ENCODE measurements at places on chromosomes 12 and 14. TPM values are rescaled to one million over a fixed set of nuclear protein-coding genes. Genes with fewer than 3 reads are reported as not detected.

- peak; percentile 54 for DNase-seq
These were observed 3.4 kb downstream of the CDK2AP1 start for GRCh38 chr12:123267991-123268843.

DNA sequence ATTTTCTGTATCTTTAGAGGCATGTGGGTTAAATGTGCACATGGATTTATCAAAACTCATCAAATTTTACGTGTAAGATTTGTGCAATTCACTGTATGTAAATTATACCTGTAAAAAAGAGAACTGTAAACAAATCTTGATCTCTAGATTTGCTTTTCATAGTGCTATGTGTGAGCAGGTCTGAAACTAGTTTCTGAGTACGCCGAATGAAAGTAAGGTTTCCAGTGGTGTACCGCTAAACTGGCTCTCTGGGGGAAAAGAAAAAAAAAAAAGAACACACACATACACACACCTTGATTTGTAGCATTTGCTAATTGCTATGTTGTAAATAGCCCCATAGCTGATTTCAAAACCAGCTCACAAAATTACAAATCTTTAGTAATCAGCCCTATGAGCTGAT lies 8.6 kb upstream of the SLC41A2 start:
- no peak for DNase-seq

DNA sequence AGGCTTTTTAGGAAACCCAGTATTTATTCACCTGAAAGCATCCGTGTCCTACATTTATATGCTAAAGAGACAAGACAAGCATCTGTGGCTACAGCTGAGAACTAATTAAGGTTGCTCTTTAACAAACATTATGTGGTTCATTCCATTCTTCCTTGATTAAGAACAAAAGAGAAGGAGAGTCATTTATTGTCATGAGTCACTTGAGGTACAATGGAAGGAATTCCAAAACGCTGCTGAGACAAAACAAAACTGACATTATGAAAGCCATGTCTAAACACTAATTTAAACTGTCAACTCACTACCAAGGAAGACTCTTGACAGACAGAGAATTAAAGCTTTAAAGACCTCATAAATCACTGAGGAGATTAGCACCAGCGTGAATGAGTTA lies 214.4 kb downstream of the BMP4 start:
- DNase-seq, result no peak

DNA sequence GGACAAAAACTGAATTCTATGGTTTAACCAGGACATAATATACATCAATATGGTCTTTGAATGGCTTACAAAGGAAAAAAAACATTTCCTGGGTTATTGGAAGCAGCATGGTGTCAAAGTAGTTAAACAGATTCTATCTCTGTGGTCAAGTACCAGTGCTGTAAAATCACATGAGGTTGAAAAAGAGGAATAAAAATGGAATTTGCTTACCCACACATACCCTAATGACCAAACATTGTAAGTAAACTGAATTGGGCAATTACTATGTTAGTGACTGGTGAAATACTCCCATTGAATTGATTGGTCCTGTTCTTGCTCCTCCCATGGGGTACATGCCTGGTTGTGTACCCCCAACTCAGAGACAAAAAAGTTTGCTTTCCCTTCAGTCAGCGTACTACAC lies 19.6 kb downstream of the IFNG start:
- DNase-seq, result no peak

GRCh38 chr12:50111395-50111692 lies 692 bp upstream of the COX14 start:
- DNase-seq, result no peak

GRCh38 chr12:70756791-70757190 lies 119.6 kb upstream of the PTPRB start:
- no peak for DNase-seq

DNA sequence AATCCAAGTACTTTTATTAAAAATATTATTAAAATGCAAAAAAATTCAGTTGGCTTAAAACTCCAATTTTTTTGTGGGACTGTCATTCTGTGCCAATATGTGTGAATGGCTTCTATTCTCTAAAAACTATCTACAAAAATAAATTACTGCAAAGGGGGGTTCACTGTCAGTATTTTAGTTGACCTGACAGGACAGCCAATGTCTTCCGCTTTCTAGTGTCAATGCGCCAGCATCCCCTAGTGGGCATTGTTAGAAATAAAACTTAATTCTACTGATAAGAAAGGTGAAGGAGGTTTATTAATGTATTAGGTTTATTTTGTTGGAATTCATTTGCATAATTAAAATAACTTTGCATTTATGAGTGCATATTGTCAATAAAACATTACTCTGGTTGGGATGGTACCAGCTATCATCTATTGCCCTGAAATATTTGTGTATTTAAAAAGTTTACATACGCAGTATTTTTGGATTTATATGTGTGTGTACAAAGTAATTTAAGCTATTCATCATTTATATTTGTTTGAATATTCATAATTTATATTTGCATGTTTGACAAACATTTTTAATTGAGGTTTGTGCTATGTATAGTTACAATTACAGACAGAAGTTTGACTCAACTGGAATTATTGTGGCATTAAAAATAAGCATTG lies 527.2 kb downstream of the FLRT2 start:
- no peak for DNase-seq

- no peak for DNase-seq
These were observed 374.8 kb downstream of the RMST start for GRCh38 chr12:97837401-97837800.

DNA sequence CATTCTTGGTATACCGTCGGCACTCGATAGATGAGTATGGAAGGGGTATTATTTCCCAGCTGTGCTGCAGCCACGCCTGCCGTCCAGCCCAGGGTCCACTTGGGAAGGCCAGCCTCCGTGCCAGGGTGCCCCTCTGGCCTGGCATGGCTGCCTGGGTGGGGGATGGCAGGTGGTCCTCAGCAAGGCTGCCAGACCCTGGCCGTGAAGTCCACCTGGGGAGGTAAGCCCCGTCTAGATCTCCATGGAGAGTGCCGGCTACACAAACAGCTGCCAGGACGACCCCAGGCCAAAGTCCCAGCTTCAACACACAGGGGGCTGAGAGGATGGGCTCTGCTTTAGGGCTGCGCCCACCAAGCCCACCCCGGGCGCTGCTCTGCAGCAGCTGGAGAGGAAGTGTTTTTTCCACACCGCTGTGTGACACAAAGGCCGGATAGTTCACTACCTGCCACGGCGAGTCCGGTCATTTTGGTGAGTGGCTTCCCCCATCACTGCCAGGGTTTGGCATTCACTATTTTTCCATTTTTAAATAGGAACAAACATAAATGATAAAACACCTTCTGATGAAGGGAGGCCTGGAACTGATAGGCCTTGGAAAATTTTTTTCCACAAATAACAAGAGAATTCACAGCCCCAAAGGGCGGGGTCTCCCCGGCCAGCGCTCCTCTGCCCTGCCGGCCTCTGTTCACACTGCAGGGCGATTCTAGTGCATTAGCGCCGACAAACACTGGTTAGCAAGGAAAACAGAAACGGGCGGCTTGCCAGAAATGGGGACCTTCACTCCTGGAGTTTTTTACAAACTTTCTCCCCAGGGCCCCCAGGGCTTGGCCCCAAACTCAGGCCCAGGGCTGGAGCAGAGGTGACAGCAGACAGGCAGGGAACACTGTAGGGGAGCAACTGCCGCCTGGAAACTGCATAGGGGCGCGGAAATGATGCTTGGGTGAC lies 161.5 kb downstream of the CALM1 start:
- no peak for DNase-seq

- DNase-seq, result no peak
These were observed 41.6 kb downstream of the DUSP16 start for GRCh38 chr12:12521044-12521485.

DNA sequence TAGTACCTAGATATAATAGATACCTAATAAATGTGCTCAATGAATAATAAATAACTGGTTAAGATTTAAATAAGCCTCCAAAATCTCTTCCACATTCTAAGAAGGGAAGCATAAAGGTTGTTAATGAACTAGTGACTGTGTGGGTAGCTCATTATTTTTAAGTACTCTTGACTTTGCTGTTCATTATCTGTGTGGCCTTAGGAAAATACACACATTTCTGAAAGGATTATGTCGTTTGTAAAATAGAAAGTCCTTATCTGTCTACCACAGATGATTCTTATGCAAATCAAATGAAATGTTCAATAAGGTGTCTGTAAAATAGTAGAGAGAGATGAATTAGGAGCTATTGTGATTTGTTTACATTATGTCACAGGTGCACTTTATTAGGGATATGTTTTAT lies 119.5 kb downstream of the LRRK2 start:
- no peak for DNase-seq

- DNase-seq, result peak; percentile 80
These were observed 61.4 kb downstream of the WSCD2 start for GRCh38 chr12:108190529-108190928.

DNA sequence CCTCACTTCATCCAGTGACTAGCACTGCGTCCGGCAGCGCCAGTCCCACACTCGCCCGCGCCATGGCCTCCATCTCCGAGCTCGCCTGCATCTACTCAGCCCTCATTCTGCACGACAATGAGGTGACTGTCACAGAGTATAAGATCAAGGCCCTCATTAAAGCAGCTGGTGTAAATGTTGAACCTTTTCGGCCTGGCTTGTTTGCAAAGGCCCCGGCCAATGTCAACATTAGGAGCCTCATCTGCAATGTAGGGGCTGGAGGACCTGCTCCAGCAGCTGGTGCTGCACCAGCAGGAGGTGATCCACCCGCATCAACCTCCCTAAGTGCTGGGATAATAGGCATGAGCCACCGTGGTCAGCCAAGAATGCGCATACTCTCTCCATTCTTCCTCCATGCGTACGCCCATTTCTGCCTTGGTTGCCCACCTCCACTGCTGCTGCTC lies 59.9 kb downstream of the IRF2BPL start:
- no peak for DNase-seq

- DNase-seq, result no peak
These were observed 84.6 kb upstream of the GRIP1 start for GRCh38 chr12:66763467-66763866.

GRCh38 chr14:55301437-55302121 lies 30.4 kb downstream of the FBXO34 start:
- no peak for DNase-seq

DNA sequence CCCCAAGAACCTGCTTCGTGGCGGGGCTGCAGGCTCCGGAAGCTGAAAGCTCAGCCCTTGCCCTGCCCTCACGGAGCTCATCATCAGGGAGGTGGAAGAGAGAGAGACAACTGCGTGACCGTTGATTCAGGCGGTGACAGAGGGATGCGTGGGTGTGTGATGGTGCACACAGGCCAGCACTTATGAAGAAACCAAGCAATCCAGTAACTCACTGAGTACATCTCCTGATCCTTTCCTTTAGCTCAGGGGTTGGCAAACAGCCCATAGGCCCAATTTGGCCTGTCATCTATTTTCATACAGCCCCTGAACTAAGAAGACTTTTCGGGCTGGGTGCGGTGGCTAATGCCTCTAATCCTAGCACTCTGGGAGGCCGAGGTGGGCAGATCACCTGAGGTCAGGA lies 49.9 kb downstream of the TESC start:
- no peak for DNase-seq

DNA sequence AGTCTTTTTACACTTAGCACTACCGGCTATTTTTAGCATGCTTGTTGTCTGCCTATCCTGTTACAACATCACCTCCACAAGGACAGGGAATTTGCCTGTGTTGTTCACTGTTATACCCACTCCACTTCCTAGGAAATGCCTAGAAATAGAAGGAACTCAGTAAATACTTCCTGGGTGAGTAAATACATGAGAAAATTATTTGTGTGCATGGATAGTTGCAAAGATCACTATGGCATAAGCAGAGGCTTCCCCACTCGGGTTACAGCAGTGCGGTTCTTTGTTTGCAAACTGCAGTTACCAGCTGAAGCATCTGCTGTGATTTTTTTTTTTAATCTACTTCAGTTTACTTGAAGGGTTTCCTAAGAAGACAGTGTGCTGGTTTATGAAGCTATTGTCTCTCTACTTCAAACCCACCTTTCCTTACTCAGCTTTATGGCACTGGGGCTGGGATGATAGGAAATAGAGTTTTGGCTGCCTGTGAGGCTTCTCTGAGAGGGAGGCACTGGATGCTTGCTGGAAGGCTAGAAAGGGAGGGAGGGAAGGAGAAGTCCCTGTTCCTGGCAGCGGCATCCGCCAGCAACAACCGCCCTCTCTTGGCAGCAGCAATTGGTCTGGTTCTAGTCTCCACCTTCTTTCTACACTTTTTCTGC lies 29.0 kb downstream of the PDE6H start:
- peak; percentile 3 for DNase-seq

- DNase-seq, result no peak
These were observed 80.4 kb downstream of the RFLNA start for GRCh38 chr12:124375141-124375788.

DNA sequence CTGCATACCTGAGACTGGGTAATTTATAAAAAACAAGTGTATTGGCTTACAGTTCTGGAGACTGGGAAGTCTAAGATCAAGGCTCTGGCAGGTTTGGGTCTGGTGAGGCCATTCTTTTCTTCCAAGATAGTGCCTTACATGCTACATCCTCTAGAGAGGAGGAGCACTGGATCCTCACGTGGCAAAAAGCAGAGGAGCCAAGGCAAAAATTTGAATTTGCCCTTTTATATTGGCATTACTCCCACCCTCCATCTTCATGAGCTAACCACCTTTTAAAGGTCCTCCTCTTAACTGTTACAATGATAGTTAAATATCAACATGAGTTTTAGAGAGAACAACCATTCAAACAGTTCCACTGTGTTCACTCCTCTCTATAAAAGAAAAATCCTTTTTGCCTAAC lies 286.3 kb upstream of the SEL1L start:
- DNase-seq, result no peak

GRCh38 chr12:45587012-45587411 lies 142.5 kb upstream of the ARID2 start:
- DNase-seq, result no peak

DNA sequence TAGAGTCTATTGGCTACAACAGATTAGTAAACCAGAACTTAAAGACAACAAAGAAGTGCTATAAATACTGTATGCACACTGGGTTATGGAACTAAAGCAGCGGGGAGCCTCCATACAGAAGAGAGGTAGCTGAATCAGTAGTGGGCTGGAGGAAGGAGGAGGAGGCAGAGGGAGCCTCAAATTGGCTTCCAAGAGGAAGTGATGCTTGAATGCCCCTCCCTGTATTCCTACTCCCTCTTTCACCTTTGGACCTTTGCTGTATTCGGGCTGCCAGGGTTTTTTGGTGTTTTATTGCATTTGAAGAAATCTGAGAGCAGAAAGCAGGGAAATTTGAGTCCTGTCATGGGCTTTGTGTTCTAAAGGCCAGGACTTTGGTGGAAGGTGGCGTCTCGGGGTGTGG lies 104.0 kb upstream of the PTPRB start:
- DNase-seq, result no peak

Gene CCDC184
- 7.8 TPM for total RNA-seq

Gene SGPP1
- total RNA-seq, result 20.1 TPM

Gene GSG1
- total RNA-seq, result not detected

Gene ACYP1
- total RNA-seq, result 45.1 TPM

Gene ASIC1
- total RNA-seq, result 20.5 TPM

Gene NUAK1
- 43.6 TPM for total RNA-seq

Gene VASH1
- 35.5 TPM for total RNA-seq

Gene NGB
- 1.5 TPM for total RNA-seq

Gene TBX5
- not detected for total RNA-seq

Gene LYZ
- total RNA-seq, result 6.4 TPM

Gene IAPP
- not detected for total RNA-seq

Measured in cerebellum (tissue), 4 donors.